Central memory CD8-positive, alpha-beta T cell (primary cell): ENCODE measurements at places on chromosomes 1 and 21.
A peak's percentile ranks its signal among the peaks of the same experiment; 100 is the strongest.

- no peaks in the 10 kb centered on the region for H3K36me3 ChIP-seq
- DNase-seq: no peak
- H3K4me3 ChIP-seq: no peak overlapping the region
- H3K4me1 ChIP-seq: no peaks in the 10 kb centered on the region
- no peaks in the 10 kb centered on the region for H3K27me3 ChIP-seq
These were observed 14.4 kb downstream of the MAP3K7CL start for GRCh38 chr21:29144736-29145353.

- no peaks in the 10 kb centered on the region for H3K36me3 ChIP-seq
- H3K27ac ChIP-seq: no peak overlapping the region
- H3K4me1 ChIP-seq: peaks cover 7% of the 10 kb centered on the region
- no peak for DNase-seq
- peaks cover 37% of the 10 kb centered on the region for H3K27me3 ChIP-seq
- no peak overlapping the region for H3K4me3 ChIP-seq
These were observed 43.7 kb downstream of the UBIAD1 start for GRCh38 chr1:11316701-11317100.

DNA sequence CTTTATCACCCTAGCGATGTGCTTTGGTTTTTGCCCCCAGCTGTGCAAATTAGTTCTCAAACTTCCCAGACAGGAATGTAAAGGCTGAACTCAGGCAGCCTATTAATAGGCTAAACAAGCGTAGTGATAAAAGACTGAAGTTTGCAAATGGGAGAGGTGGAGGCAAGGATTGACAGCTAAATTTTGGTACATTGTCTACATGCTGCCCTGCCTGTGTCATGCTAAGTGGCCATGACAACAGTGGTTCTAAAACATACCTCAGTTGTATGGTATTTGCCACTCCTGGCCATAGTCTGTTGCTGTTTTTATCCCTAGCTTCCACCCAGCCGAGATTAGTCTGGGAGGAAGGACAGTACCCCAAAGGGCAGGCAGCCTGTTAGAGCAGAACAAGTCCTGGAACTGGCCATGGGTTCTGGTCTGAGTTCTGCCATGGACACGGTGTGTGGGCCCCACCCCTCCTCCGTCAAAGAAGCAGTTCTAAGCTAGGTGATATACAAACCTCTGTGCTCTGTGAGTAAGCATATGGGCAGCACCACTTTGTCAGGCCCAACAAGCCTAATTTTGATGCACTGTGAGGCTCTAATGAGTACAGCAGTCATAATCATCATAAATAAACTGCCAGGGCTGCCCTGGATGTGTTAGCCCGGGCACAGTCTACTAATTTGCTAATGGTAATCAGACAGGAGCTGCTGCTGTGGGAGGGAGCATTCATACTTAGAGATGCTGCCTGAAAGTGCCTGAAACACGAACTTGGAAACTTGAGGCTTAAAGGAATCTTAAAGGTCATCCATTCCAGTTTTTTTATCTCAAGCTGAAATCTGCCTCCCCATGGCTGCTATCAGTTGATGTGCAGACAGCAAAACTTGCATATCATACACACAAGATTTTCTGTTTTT lies 177.1 kb downstream of the HHAT start:
- H3K27ac ChIP-seq: no peak overlapping the region
- no peak for DNase-seq
- no peaks in the 10 kb centered on the region for H3K36me3 ChIP-seq
- no peaks in the 10 kb centered on the region for H3K27me3 ChIP-seq
- H3K4me3 ChIP-seq: no peak overlapping the region

GRCh38 chr21:46605767-46606426 lies 1.0 kb upstream of the S100B start:
- peak overlapping the region; percentile 61 for H3K4me3 ChIP-seq
- DNase-seq: peak; percentile 24
- H3K4me1 ChIP-seq: peaks cover 35% of the 10 kb centered on the region
- peak overlapping the region; percentile 72 for H3K27ac ChIP-seq

- H3K27ac ChIP-seq: no peak overlapping the region
- H3K4me3 ChIP-seq: no peak overlapping the region
- no peaks in the 10 kb centered on the region for H3K36me3 ChIP-seq
- H3K4me1 ChIP-seq: no peaks in the 10 kb centered on the region
- peaks cover 2% of the 10 kb centered on the region for H3K27me3 ChIP-seq
- no peak for DNase-seq
These were observed 293.6 kb downstream of the HLX start for GRCh38 chr1:221172841-221173240.

DNA sequence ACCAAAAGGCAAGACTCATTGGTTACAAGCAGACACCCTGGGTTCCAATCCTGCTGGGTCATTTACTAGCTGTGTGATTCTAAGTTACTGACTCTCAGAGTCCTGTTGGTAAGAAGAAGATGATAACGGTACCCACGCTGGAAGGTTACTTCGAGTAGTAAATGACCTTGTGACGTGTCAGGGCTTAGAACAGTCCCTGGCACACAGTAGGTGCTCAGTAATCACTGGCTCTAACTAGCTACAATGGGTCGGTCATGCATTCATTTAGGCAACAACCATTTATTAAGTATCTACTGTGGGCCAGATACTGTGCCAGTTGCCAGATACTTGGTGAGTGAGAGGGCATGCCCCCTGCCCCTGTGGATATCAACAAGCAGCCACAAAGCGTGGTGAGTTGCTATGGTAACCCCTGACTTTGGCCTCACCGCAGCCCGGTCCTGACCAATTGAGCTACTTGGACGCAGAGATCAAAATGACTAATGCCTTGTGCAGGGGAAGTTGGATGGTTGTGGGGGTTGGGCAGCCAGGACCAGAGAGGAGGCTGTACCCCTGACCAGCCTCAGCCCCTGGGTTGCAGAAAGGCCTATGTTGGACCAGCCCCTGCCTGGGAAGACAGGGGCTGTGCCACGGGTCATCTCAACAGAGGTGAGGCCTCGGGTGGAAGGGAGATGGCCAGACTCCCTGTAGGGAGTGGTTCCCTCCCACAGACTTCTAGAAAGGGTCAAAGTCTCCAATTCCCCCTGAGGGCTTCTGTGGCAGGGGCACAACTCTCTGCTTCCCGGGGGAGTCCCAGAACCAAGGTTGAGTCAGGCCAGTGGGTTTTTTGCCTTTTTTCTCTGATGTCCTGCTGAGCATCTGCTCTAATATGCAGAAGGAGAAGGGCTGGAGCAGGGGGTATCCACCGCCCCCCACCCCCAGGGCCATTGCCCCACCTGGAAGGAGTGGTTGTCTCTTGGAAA lies 16.0 kb downstream of the DHRS3 start:
- DNase-seq: no peak
- peaks cover 55% of the 10 kb centered on the region for H3K4me1 ChIP-seq
- no peak overlapping the region for H3K27ac ChIP-seq
- no peak overlapping the region for H3K4me3 ChIP-seq
- no peaks in the 10 kb centered on the region for H3K27me3 ChIP-seq
- peaks cover 2% of the 10 kb centered on the region for H3K36me3 ChIP-seq

DNA sequence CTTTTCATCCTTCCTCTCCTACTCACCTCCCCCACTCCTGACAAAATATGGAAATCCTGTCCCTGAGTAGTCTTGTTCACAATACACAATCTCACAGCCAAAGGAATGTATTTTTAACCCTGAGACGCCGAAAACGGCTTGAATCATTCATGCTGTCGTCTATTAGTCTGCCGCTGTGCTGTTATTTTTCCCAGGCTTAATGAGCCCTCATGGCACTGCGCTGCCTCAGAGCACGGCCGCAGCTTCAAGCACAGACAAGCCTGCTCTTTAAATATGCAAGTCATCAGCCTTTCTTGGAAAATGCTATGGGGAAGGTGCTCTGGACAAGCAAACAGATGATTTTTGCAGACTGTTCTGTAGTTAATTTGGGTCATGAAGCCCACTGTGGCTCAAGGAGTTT lies 302.7 kb downstream of the DISC1 start:
- H3K27ac ChIP-seq: no peak overlapping the region
- peak overlapping the region; percentile 15 for H3K4me3 ChIP-seq
- H3K27me3 ChIP-seq: no peaks in the 10 kb centered on the region

DNA sequence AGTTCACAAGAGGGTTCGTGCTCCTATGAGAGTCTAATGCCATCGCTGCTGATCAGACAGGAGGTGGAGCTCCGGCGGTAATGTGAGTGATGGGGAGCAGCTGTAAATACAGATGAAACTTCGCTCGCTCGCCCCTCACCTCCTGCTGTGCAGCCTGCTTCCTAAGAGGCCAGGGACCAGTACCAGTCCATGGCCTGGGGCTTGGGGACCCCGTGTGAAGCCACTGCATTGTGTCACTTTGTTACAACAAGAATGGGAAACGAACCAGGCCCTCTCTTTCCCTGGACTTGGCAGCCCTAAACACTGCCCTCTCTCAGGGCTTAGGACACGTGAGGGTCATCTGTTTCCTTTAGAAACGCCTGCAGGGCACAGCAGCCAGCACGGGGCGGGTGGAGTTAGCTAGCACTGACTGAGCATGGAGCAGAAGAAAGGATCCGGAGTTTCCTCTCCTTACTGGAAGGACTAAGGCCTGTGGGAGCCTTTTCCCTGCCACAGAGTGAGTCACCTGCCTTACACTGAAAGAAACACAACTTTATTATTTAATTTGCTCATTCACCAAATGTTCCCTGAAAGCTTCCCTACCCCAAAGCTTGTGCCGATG lies 185.2 kb upstream of the TMEM51 start:
- DNase-seq: no peak
- H3K4me3 ChIP-seq: no peak overlapping the region
- H3K36me3 ChIP-seq: no peaks in the 10 kb centered on the region
- H3K27ac ChIP-seq: no peak overlapping the region

DNA sequence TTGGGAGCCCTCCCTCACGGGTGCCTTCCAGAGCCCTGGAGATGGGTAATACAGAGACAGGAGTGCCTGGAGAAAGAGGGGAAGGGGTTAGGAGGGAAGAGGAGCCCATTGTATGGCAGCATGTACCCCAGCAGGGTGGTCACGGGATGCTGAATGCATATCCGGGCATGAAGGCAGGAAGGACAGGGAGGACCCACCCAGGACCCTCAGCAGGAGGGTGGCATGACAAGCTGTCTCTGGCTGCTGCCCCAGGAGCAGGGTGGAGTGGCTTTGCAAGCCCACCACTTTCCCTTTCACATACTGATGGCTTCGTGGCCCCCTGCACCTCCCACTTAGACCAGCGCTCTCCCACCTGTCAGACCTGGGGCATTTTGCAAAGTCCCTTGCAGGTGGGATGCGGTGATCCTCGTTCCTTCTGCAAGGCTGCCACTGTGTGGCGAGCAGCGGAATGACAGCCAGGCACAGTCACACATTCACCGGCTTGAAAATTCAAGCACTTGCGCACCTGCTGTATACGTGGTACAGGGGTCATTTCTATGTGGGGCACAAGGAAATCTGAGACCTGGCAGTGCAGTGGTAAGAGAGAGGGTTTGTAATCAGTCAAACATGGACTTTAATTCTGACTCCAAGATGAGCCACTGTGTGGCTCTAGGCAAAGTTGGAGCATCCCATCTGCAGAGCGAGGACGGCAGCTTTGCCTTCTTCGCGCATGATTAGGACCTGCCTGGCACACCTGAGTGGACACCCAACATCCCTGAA lies 53.2 kb upstream of the TMEM51 start:
- peaks cover 18% of the 10 kb centered on the region for H3K4me1 ChIP-seq
- DNase-seq: no peak
- peak overlapping the region; percentile 27 for H3K27ac ChIP-seq

DNA sequence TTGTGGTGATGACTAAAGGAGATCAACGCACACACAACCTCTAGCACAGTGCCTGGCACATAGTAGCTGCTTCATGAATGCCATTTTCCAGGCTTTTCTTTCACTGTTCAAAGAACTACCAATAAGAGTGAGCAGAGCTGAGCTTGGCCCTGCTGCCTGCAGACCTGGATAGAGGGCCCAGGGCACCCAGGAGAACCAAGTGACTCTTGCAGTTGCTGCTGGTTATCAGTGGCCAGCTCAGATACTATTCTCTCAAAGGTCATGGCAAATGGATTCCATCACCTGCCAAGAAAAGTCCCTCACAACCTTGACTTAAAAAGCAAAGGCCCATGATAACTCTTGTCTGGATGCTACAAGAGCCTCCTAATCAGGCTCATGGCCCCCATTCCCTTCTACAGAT lies 41.7 kb downstream of the PLPP3 start:
- no peaks in the 10 kb centered on the region for H3K4me1 ChIP-seq
- H3K36me3 ChIP-seq: no peaks in the 10 kb centered on the region
- no peak overlapping the region for H3K4me3 ChIP-seq
- peaks cover 34% of the 10 kb centered on the region for H3K27me3 ChIP-seq
- DNase-seq: no peak

GRCh38 chr1:88680911-88681622 lies 3.0 kb upstream of the PKN2 start:
- peaks cover 20% of the 10 kb centered on the region for H3K4me1 ChIP-seq
- no peak for DNase-seq
- H3K27me3 ChIP-seq: no peaks in the 10 kb centered on the region
- no peak overlapping the region for H3K4me3 ChIP-seq
- H3K27ac ChIP-seq: no peak overlapping the region
- peaks cover 18% of the 10 kb centered on the region for H3K36me3 ChIP-seq

DNA sequence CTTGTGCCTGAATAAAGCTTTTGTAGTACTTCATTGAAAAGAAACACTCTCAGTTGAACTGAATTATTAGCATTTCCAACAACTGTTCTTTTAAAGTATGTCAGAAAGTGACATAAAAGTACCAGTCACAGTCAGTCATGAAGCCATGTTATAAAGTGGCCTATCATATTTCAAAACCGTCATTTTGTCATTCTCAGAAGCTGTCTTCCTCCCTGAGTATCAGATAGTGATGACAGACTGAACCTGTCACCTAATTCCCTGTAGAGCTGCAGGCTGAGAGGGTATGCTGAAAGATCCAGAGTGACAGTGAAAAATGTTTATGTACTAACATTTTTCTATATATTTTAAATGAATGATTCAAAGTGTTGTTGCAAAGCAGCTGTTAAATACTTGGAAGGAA lies 1121.7 kb upstream of the PRMT6 start:
- H3K27me3 ChIP-seq: no peaks in the 10 kb centered on the region
- DNase-seq: no peak
- no peak overlapping the region for H3K27ac ChIP-seq
- H3K36me3 ChIP-seq: no peaks in the 10 kb centered on the region
- H3K4me3 ChIP-seq: no peak overlapping the region

- no peak for DNase-seq
- H3K4me3 ChIP-seq: no peak overlapping the region
- H3K36me3 ChIP-seq: peaks cover 3% of the 10 kb centered on the region
- peaks cover 58% of the 10 kb centered on the region for H3K4me1 ChIP-seq
- H3K27ac ChIP-seq: no peak overlapping the region
- H3K27me3 ChIP-seq: no peaks in the 10 kb centered on the region
These were observed 6.0 kb upstream of the ARHGEF2 start for GRCh38 chr1:155984341-155984740.

GRCh38 chr1:216562383-216562782 lies 139.1 kb upstream of the USH2A start:
- no peak overlapping the region for H3K4me3 ChIP-seq
- H3K36me3 ChIP-seq: no peaks in the 10 kb centered on the region
- no peak for DNase-seq
- no peaks in the 10 kb centered on the region for H3K4me1 ChIP-seq

GRCh38 chr1:209427277-209427676 lies 156.2 kb upstream of the CAMK1G start:
- peaks cover 82% of the 10 kb centered on the region for H3K27me3 ChIP-seq
- H3K36me3 ChIP-seq: peaks cover 3% of the 10 kb centered on the region
- no peaks in the 10 kb centered on the region for H3K4me1 ChIP-seq

- no peak overlapping the region for H3K4me3 ChIP-seq
- H3K27ac ChIP-seq: no peak overlapping the region
- no peaks in the 10 kb centered on the region for H3K36me3 ChIP-seq
- no peaks in the 10 kb centered on the region for H3K4me1 ChIP-seq
These were observed 502.5 kb upstream of the ADGRL2 start for GRCh38 chr1:81298266-81298665.
